ENCODE measurements at places on chromosomes 13 and 19. TPM values are rescaled to one million over a fixed set of nuclear protein-coding genes. Genes with fewer than 3 reads are reported as not detected.

DNA sequence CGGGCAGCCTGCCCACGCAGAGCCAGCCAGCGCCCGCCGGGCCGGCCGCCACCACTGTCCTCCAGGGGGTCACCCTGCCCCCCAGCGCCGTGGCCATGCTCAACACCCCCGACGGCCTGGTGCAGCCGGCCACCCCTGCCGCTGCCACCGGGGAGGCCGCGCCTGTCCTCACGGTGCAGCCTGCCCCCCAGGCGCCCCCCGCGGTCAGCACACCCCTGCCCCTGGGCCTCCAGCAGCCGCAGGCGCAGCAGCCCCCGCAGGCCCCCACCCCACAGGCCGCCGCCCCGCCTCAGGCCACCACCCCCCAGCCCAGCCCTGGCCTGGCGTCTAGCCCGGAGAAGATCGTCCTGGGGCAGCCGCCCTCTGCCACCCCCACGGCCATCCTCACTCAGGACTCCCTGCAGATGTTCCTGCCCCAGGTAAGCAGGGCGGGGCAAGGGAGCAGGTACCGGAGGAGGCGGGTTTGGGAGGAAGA lies 32.3 kb upstream of the EHD2 start:
- DNase-seq = no peak

DNA sequence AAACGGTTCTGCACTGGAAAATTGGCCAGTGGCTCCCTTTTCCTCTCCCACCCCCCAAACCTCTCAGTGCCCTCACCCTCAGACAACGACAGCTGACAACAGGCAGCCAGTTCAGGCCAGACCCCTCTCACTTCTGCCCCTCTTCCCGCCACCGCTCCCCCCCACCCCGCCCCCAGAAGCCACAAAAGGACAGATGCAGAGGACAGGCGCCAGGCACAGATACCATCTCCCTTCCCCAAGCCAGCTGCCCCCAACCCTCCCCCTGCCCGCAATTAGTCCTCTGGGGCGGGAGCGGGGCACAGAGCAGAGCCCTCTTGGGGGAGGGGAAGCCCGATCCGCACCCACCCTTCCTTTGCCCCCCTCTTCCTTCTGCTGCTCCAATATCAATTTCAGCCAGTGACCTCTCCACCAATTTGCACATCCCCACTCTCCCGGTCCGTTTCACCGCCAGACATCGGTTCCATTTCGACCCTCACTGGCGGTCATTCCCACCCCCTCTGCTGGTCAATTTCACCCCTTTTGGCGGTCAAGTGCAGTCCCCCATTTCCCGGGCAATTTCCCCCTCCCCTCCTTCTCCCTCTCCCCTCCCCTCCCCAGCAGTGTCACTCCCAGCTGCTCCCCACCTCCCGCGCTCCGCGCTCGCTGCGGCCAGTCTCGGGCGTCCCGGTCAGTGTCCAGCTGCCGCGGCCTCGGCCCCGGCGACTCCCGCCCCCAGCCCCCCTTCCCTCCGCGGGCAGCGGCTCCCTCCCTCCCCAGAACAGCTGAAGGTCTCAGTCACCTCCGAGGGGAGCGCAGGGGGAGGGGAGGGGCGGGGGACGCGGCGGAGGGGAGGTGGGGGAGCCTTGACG lies at the start of gene SHD:
TSS of gene SHD (plus strand) at position 848 of the 848 bp plus-strand sequence. CDS start 798 bp downstream, outside the sequence.
- DNase-seq = no peak

DNA sequence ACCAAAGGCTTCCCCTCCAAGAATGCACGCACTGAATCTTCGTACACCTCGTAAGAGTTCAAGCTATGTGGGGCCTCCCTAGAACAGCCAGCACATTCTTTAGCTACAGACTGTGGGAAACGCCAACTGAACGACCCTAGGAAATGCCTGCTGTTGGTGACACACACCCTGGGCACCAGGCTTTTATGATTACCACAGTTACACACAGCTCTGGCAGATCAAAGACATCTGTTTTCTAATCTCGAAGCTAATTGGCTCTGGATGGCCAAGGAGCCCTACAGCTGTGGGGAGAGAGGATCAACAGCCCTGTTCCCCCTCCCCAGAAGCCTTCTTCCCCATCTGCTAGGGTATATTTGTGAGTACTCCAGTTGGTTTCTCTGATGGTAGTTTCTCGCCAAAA lies 123.0 kb downstream of the COL4A1 start:
- no peak for DNase-seq

DNA sequence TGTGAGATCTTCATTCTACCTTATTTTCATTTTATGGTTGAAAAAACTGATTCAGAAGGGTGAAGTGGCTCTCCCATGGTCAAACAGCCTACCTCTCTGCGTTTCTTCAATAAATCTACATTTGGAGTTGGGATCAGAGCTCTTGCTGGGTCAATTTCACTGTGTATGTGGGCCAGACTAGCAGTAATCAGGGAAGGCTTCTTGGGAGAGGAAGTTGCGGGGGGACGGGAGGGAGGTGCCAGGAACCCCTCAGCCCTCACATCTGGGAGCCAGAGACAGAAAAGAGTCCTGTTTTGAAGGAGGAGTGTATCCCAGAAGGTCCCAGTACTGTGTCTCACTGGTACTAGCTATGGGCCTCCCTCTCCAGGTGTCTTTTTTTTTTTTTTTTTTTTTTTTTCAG lies 934 bp downstream of the KXD1 start:
- no peak for DNase-seq

DNA sequence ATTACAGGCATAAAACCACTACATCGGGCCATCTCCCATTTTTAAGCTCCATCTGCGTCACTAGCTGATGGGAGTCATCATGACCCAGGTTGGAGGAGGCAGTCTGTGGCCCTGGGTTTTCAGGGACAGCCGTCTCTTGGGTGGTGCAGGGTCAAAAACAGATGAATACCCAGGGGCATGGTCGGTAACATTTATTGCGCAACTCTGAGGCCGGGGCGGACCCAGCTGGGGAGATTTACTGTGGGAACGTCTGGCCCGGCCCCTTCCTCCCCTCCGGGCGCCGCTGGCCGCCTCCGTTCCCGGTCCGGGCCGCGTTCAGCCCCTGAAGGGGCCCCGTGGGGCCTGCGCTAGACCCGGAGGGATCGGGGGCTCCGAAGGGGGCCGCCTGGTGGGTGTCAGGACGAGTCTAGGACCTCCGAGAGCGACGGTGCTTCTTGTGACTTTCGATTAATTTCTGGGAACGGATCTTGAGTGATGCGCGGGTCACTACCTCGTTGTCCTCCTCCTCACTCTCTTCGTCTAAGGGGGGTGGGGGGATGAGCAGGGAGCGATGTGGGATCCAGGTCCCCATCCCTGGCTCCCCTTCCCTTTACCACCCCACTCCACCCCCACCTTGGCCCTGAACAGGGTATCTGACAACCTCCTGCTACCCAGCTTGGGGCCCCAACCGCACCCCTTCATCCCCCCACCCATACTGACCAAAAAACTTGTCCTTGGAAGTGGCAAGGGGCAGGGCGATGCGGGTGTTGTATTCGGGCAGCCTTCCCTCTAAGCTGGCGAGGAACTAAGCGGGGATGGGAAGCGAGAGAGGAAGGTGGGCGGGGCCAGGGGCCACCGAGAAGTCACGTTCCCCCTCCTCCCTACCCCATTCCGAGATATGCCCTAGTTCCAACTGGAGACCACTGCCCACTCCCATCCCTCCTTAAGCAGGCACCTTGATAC lies 1.6 kb upstream of the RGL3 start:
- no peak for DNase-seq

KANK3 gene
- total RNA-seq = 4.3 TPM
